ENCODE measurements at places on chromosomes 6 and 20. TPM values are rescaled to one million over a fixed set of nuclear protein-coding genes. Genes with fewer than 3 reads are reported as not detected.

Gene SUMO4
- polyA plus RNA-seq, result 0.21 TPM

- DNase-seq, result no peak
Observed at GRCh38 chr20:49140834-49141233, 47.3 kb downstream of the STAU1 start.

DNA sequence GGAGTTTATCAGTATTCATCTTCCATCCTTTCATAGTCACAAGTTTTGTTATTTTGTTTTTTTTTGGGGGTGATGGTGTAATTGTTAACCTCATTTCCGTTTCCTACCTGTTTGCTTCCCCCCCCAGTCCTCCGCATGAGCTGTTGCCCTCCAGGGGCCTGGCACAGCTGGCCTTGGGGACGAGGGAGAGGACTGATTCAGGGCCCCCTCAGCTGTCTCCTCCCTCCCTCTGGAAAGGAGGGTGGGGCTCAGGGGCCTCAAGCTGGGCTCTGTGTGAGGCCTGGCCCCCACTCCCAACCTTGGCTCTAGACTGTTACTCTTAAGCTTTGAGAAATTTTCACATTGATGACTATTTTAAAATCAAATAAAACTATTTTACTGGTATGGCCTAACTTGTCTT, 4.0 kb downstream of the LRRC73 start:
- no peak for DNase-seq

GRCh38 chr6:143513410-143513809, 1.9 kb upstream of the FUCA2 start:
- DNase-seq, result no peak
